ENCODE measurements at places on chromosomes 16 and 17.

DNA sequence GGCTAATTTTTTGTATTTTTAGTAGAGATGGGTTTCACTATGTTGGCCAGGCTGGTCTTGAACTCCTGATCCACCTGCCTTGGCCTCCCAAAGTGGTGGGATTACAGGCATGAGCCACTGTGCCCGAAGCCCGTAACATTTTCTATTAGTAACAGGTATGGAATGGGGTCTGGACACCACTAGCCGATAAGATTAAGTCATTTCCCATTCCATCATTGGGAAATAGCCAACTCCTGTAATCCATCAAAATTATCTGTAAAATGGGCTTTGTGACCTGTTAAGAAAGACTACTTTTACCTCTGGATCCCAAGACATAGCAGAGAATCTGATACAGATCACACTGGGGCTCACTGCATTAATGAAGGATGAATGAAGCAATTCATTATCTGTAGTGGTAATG, 3.9 kb upstream of the LUC7L3 start:
- DNase-seq: no peak

DNA sequence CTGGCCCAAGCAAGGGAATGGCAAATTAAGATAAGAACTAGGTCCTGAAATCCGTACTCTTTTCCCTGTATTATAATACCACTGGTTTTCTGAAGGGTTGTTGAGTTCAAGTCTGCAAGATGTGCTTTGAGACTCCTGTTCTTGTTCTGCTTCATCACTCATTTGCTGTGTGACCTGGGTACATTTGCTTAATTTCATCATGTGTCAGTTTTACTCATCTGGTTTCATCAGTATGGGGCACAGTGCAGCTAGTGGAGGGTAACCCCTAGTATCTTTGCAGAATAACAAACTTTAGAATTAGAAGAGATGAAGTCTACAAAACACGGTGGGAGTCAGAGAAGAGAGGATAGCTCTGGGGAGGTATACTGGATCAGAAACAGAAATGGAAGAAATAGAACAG, 21.9 kb upstream of the EFCAB13 start:
- no peak for DNase-seq

GRCh38 chr17:31692027-31692426, 167.0 kb downstream of the COPRS start:
- no peak for DNase-seq

DNA sequence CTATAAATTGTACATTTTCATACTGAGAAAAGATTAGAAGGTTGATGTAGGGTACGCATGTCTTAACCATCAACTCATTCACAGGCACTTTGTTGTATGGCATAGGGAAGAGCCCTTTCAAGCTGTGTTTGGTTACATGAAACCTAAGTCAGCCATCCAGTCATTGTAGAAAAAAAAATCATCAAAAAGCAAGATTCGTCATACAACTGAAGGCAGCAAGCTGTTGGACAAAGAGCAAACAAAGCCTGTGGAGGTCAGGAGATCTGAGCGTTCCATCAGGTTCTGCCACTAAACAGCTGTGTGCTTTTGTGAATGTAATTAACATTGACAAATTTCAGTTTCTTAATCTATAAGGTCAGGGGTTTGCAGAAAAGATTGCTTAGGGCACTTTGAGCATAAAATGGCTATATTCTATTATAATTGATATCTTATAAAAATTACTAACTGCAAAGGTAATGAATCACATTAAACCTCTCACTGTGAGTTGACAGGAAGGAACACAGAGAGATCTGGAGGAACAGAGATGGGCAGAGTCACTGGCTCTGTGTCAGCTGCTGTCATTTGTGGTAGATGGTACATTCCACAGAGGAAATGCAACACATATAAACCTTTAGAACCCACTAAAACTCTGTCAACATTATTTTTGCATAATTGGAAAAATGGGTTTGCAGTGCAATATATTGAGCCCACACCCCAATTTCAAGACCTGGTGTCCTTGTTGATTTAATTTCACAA, 66.3 kb upstream of the MYOCD start:
- DNase-seq: no peak

Data from activated CD4-positive, alpha-beta T cell treated with anti-CD3 and anti-CD28 coated beads, Interleukin-2, amount 50 U/mL, for 4 hours (primary cell).